ENCODE measurements at places on chromosomes 5 and 9.

- peaks cover 8% of the 10 kb centered on the region for H3K4me1 ChIP-seq
- no peak overlapping the region for H3K27ac ChIP-seq
These were observed 12.3 kb upstream of the MTMR12 start for GRCh38 chr5:32325062-32325461.

DNA sequence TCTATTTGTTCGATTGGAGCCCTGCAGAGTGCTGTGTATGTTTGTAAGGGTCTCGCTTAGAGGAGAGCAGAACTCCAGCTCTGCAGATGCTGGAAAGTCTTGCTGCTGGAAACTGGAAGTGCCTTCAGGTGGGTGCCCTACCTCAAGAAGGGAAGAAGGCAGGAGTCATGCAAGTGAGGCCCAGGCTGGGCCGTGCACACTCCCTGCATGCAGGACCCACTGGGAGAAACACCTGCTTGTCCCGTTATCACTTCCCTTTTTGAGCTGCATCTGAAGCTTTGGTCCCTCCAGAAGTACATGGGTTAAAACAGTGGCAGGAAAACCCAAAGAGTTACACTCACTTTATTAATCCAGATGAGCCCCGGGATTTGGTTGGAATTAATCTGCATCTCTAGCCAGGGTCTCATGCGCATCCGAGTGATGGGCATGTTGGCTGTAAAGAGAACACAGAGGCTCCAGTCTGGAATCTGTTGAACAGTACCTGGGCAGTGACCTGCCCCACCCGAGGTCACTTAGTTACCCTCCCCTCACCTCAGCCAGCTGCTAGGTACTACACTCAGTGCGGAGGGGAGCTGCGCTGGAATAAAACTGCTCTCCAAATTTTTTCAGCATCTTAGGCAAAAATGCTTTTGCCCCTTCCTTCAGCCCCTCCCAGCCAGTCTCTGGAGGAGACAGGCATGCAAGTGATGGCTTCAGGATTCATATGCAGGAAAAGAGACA lies 1.4 kb downstream of the IRF1 start:
- DNase-seq = no peak
- H3K36me3 ChIP-seq = peaks cover 15% of the 10 kb centered on the region
- peak overlapping the region; percentile 94 for H3K27ac ChIP-seq
- peaks cover 11% of the 10 kb centered on the region for H3K4me1 ChIP-seq
- no peaks in the 10 kb centered on the region for H3K27me3 ChIP-seq
- H3K4me3 ChIP-seq = peak overlapping the region; percentile 85

- H3K27me3 ChIP-seq = peaks cover 72% of the 10 kb centered on the region
- peak; percentile 49 for DNase-seq
- no peaks in the 10 kb centered on the region for H3K4me1 ChIP-seq
- H3K27ac ChIP-seq = no peak overlapping the region
- no peaks in the 10 kb centered on the region for H3K36me3 ChIP-seq
These were observed 1.8 kb downstream of the POU4F3 start for GRCh38 chr5:146340260-146341081.

GRCh38 chr5:92380069-92380770 lies 997.1 kb upstream of the ARRDC3 start:
- DNase-seq = no peak
- no peaks in the 10 kb centered on the region for H3K36me3 ChIP-seq
- H3K27me3 ChIP-seq = no peaks in the 10 kb centered on the region
- no peak overlapping the region for H3K27ac ChIP-seq
- H3K4me1 ChIP-seq = no peaks in the 10 kb centered on the region

- H3K4me3 ChIP-seq = no peak overlapping the region
- no peak overlapping the region for H3K27ac ChIP-seq
These were observed 49.0 kb downstream of the FAM78A start for GRCh38 chr9:131227112-131227958.

DNA sequence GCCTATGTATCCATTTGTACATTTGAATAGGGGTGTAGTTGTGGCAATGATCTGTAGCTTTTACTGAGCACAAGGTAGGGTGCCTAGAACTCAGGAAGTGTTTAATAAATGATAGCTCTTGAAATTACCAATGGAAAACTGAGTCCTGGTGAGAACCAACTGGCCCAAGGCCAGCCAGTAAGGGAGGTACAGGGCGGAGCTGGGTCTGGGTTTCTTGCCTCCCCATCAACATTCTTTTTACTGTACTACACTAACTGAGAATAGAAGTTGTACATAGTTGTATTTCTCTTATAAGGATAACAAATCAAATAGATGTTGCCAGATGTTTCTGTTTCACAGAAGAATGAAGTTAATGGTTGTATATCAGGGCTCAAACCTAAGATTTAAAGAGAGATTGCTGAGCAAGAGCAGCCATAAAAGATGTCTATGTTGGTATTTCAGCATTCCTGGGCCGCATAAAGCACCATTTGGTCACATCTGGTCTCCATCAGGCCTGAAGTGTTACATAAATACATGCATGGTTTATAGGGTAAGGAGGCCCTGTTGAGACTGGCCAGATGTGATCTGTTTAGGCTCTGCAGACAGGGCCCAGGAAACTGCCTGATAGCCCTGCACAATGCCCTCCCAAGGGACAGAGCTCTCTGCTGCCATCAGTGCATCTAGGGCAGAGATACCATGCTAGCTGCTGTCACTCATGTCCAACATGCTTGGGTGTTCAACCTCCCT lies 210.5 kb downstream of the NXNL2 start:
- no peaks in the 10 kb centered on the region for H3K27me3 ChIP-seq
- no peaks in the 10 kb centered on the region for H3K4me1 ChIP-seq
- no peak overlapping the region for H3K27ac ChIP-seq
- no peak for DNase-seq
- H3K4me3 ChIP-seq = no peak overlapping the region
- no peaks in the 10 kb centered on the region for H3K36me3 ChIP-seq

- DNase-seq = no peak
- H3K27me3 ChIP-seq = no peaks in the 10 kb centered on the region
- H3K36me3 ChIP-seq = no peaks in the 10 kb centered on the region
- H3K4me1 ChIP-seq = no peaks in the 10 kb centered on the region
- H3K4me3 ChIP-seq = no peak overlapping the region
- H3K27ac ChIP-seq = no peak overlapping the region
These were observed 122.5 kb upstream of the RFX3 start for GRCh38 chr9:3648266-3648665.

DNA sequence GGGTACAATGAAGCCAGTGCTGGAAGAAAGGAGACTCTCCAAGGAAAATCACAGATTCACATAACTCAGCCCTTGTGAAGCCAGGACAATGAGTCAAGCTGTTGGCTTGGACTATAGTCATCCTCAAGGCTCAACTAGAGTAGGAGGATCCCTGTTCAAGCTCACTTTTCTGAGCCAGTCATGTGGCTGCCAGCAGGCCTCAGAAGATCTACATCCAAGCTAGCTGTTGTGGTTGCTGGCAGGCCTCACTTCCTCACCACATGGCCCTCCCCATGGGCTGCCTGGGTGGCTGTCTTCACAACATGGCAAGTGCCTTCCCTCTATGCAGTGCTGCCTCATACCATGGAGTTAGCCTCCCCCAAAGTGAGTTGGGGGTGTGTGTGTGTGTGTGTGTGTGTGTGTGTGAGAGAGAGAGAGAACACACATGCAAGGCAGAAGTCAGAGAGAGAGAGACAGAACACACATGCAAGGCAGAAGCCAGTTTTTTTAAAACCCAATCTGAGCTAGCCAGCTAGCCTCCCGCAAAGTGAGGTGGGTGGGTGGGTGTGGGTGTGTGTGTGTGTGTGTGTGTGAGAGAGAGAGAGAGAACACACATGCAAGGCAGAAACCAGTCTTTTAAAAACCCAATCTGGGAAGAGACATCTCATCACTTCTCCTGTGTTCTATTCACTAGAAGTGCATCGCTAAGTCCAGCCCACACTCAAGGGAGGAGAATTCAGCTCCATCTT lies 17.1 kb downstream of the SCAI start:
- H3K27me3 ChIP-seq = no peaks in the 10 kb centered on the region
- no peak overlapping the region for H3K4me3 ChIP-seq
- no peak overlapping the region for H3K27ac ChIP-seq
- peak; percentile 19 for DNase-seq
- no peaks in the 10 kb centered on the region for H3K4me1 ChIP-seq
- no peaks in the 10 kb centered on the region for H3K36me3 ChIP-seq

DNA sequence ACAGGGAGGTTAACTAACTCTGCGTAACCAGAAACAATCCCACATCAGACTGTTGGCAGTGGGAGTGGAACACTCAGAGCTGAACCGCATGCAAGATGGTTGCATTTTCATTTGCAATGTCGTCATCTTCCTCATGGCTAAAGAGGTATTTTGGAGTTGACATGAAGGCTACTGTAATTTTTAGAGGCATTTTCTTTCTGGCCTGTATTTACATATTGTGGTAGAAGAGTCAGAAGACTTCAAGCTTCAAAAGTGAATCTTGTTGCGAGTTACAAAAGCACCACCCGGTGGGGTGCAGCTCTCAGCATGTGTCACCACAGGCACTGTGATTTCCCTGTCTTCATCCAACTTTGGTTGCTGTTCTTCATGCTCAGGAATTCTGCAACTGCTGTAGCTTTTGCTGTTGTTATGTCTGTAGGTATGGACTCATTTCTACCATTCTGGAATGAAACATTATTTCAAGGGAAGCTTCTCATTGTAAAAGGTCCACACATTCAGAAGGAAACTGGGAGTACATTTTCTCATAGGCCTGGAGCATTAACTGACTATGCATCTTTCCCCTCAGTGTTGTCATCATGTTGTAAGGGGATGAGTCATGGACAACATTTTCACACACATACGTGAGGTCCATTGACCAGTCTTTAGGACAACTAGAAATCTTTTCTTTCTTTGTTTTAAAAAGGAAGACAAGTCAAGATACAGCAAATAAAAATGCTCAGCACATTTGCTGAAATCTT lies 35.4 kb upstream of the GDNF start:
- H3K4me3 ChIP-seq = no peak overlapping the region
- no peak overlapping the region for H3K27ac ChIP-seq
- DNase-seq = no peak
- no peaks in the 10 kb centered on the region for H3K4me1 ChIP-seq
- H3K36me3 ChIP-seq = no peaks in the 10 kb centered on the region
- no peaks in the 10 kb centered on the region for H3K27me3 ChIP-seq

- no peak for DNase-seq
- H3K4me3 ChIP-seq = no peak overlapping the region
- no peaks in the 10 kb centered on the region for H3K36me3 ChIP-seq
- no peaks in the 10 kb centered on the region for H3K27me3 ChIP-seq
- no peaks in the 10 kb centered on the region for H3K4me1 ChIP-seq
- no peak overlapping the region for H3K27ac ChIP-seq
These were observed 158.0 kb downstream of the PAX5 start for GRCh38 chr9:36876056-36876455.

DNA sequence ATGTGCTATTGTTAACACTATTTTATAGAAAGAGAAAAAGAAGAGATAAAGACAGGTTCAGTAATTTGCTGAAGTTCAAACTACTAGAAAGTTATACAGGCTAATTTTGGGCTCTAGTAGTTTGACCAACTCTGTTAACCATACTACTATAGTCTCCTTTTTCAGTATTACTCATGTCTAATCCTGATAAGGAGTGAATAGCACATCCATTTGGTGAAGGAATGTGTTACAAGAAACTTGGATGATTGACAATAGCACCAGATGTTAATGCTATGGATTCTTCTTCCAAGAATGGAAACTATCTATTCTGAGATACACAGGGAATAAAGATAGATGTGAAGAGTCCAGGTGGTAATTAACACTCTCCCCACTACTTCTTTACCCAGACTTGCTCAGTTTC lies 677.3 kb downstream of the PRELID2 start:
- no peaks in the 10 kb centered on the region for H3K36me3 ChIP-seq
- H3K4me3 ChIP-seq = no peak overlapping the region
- no peak for DNase-seq
- H3K27me3 ChIP-seq = no peaks in the 10 kb centered on the region

- no peaks in the 10 kb centered on the region for H3K27me3 ChIP-seq
- no peaks in the 10 kb centered on the region for H3K4me1 ChIP-seq
- no peaks in the 10 kb centered on the region for H3K36me3 ChIP-seq
- no peak for DNase-seq
- no peak overlapping the region for H3K4me3 ChIP-seq
These were observed 6.0 kb downstream of the PPP6C start for GRCh38 chr9:125183561-125183960.

DNA sequence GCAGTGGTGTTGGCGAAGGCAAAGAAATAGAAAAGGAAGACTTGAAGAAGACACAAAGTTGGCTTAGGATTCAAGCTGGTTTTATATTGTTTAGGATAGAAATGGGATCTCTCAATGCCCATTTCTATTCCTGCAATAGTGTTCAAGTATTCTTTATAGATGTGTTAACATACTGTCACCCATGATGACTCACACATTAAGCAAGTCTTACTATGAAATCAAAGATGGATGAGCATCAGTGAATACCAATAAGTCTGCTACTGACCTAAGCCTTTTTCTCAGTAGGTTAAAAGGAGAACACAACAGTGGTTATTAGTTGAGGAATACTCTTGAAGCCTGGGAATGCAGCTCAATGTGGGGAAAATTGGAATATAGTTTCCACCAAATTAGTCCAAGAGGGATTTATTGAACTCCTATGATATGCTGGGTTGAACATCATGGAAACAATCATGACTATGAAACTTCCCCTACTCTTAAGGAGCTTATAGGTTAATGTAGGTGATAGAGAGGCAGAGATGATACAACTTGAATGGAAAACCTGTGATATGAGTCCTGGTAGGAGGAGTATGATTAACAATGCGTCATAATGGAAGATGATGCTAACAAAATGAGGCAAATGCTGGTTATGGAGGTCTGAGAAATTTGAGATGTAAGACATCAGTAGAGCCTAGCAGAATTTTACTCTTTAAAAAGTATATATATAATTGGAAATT lies 417.1 kb upstream of the DAP start:
- H3K4me3 ChIP-seq = no peak overlapping the region
- no peaks in the 10 kb centered on the region for H3K4me1 ChIP-seq
- H3K27me3 ChIP-seq = no peaks in the 10 kb centered on the region

DNA sequence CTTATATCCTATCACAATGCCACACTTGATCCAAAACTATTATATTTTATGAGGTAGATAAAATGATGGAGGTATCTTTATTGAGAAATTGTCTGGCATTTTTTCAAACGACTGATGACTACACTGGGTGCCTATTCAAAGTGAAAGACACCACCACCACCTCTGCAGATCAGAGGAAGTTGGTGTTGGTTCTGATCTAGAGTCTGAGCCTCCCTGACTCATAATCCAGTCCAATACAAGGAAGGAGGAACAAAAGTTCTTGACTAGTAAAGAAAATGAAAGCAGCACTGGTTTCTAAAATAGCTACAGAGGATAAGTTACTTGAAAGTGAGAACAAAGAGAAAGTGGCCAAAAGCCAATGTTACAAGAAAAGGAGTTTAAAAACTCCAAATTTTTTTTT lies 139.9 kb downstream of the RFX3 start:
- H3K4me3 ChIP-seq = no peak overlapping the region
- H3K36me3 ChIP-seq = no peaks in the 10 kb centered on the region
- no peak for DNase-seq

DNA sequence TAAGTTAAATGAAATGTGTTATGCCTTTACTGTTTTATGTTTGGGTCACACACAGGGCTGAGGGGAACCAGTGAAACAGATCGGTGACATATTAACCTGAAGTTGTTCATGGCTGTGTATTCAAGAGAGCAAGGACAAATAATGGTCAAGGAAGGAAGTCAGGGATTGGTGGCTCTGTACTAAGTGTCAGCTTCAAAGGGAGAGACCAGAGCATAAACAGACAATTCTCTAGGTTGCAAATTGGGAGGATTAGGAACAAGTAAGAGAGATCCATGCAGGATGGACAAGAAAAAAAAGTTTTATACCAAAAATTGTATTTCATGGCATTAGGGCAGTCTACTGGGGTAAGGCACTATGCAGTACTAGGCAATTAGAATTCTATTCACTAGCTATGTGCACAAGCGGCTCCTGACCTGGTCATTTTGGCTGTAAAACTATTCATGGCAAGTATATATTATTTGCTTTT lies 156.3 kb downstream of the PLPPR1 start:
- H3K4me1 ChIP-seq = no peaks in the 10 kb centered on the region
- DNase-seq = no peak
- no peaks in the 10 kb centered on the region for H3K27me3 ChIP-seq
- H3K36me3 ChIP-seq = no peaks in the 10 kb centered on the region

GRCh38 chr5:44511596-44511995 lies 122.4 kb upstream of the FGF10 start:
- no peak overlapping the region for H3K27ac ChIP-seq
- no peak overlapping the region for H3K4me3 ChIP-seq
